Activated T-cell treated with anti-CD3 and anti-CD28 coated beads for 48 hours (primary cell): ENCODE measurements at places on chromosomes 11 and 22.
A peak's percentile ranks its signal among the peaks of the same experiment; 100 is the strongest.

- DNase-seq: no peak
These were observed 58.6 kb downstream of the BRD1 start for GRCh38 chr22:49768951-49769690.

- DNase-seq: peak; percentile 66
These were observed at the start of gene CYTH4 for GRCh38 chr22:37282385-37282677. Gene CYTH4, plus strand, starts transcription at chr22:37282508. Its CDS starts 62 bp downstream, at chr22:37282570.

GRCh38 chr11:45982656-45983470, 60.4 kb downstream of the LARGE2 start:
- DNase-seq: peak; percentile 21

DNA sequence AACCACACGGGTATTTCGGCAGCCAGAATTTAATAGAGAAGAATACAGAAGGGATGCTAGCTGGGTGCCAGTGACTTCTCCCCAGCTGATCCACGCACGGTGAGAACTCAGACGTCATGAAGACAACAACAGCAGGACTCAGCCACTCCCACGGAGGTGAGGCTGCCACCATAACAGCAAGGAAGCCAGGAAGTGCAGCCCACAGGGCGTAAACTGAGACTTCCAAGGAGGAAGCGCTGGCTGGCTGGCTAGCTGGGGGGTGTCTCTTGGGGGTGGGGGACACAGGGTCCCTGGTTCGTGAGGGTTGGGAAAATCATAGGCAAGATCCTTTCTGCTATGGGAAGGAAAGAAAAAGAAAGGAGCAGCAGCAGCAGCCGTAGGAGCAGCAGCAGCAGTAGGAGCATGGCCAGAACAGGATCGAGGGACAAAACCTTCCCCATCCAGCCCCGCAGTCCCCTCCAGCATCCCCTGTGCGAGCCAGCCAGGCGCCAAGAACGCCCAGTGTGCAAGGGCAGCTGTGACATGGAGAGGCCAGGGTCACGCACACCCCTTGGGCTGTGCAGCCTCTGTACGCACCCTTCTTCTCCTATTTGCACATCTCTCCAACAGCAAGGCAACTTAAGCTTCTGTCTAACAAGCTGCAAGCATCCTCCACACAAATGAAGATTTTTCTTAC, 49.6 kb upstream of the SHANK2 start:
- no peak for DNase-seq

DNA sequence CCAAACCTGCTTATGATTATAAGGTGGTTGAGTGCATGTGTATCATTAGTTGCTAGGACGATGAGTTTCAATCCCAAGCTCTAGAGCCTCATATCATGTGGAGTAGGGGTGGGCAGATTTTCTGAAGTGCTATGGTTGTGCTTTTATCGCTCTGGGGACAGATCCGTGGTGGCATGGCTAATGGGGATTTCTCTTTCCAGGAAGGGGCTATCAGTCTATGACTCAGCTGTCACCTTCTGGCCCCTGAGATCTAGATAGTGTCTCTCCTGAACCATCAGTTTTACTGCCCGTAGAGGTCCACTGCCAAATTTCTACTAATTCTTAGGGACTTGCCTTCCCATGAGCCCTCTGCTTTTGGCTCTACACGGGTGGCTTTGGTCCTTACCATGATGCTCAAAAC, 51.8 kb downstream of the FDX1 start:
- DNase-seq: no peak

GRCh38 chr22:48146426-48146825, 1384.0 kb downstream of the TBC1D22A start:
- no peak for DNase-seq

- no peak for DNase-seq
These were observed 224.5 kb upstream of the DDI1 start for GRCh38 chr11:103811870-103812455.

- no peak for DNase-seq
These were observed 93.7 kb upstream of the LDLRAD3 start for GRCh38 chr11:35850191-35850590.

DNA sequence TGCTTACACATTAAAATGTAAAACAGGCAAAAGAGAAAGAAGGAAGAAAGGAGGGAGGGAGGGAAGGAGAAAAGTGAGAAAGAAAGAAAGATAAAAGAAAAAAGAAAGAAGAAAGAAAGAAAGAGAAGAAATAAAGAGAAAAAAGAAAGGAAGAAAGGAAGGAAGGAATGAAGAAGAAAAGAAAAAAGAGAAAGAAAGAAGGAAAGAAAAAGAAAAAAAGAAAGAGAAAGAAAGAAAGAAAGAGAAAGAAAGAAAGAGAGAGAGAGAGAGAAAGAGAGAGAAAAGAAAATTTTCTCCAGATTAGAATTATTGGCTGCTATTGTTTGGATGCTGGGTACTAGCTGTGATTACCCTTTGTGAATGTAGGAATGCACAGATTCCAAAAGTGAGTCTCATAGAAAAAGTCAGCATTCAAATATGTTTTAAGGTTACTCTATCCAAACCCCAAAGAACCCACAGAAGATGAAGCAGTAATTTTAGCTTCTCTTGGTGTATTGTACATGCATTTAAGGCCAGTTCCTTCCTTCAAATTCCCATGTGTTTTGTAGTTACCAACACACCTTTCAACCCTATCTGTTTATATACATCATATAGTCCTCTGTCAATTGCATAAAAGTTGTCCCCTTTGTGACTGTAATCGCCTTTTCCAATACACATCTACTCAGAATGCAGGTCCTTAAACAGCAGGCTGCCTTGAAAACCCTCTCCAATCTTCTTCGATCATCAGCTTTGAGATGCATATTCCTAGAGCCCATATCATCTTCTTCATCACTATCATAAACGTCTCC, 789 bp upstream of the FAM111A start:
- no peak for DNase-seq

GRCh38 chr11:134488913-134489312, 76.9 kb upstream of the B3GAT1 start:
- no peak for DNase-seq

DNA sequence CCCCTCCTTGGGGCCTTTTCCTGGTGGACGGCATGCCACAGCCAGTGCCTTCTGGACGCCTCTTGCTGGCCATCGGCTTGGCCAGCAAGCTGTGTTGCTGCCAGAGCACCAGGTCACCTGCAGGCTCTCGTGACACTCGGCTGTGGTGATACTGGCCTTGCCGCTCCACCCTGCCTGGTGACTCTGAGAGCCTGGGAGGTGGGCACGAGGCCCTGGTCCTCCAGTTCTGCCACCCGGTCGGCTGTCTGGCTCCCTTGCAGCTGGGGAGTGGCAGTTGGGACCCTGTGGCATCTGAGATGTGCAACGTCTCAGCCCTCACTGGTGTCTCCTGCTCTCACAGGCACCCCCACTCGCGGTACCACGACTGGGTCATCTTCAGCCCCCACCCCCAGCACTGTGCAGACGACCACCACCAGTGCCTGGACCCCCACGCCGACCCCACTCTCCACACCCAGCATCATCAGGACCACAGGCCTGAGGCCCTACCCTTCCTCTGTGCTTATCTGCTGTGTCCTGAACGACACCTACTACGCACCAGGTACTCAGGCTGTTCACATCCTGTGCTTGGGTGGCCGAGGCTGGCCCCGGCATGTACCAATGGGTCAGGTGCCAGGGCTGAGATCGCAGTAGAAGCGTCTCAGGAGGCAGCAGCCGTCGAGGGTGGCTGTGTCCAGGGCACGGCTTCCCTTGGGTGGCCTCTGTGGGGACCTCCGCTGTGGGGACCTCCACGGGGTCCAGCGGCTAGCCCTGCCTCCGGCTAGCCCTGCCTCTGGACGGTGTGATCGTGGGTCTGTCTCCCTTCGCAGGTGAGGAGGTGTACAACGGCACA, 26.0 kb downstream of the MUC2 start:
- DNase-seq: no peak

DNA sequence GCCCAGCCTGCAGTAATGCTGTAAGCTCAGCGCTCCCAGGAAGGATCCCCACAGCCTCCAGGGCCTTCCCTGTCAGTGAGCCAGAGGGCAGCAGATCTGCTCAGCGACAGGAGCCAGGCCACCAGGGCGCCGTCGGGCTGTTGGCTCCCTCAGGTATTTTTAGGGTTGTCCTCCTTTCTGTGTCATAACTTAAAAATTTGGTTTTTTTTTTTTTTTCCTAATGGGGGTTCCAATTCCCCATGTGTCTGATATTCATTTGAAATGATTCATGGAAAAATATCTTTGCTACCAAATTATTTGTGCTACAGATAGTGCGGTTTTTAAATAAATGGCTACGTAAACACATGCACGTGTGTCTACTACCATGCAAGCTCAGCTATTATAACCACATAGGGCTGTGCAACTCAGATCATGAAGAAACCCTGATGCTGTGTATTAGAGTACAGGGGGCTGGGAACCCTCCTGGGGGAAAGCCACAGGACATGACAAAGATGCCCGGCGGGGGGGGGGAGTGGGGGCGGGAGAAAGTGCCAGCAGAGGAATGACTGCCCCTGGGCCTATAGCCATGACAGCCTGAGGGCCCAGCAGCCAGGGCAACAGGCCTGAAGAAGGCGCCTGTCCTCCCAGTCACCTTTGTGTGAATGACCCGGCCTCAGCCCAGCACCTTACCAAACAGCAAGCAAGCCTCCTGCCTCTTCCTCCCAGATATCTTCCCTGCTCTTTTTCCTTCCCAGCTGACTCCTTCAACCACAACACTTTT, 89.3 kb downstream of the NAT10 start:
- no peak for DNase-seq

GRCh38 chr11:71322861-71323582, 70.6 kb upstream of the SHANK2 start:
- DNase-seq: no peak

DNA sequence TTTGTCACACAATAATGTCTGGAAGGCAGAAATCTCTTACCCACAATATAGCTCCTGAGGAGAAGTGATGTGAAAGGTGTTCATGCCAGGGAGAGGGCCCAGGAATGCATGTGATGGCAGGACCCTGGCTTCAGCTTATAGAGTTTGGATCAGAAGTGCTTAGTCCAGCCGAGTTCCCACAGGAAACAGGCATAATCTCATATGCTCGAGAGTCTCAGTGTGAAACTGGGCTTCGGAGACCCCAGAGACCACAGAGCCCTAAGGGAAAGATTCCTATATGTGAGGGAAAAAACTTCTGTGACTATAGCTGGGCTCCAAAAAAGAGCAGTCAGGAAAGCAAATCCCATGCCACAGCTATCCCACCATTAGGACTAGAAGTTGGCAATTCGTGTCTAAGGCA, at the start of gene OR52N5:
Gene OR52N5 (minus strand): TSS at position 101 of the 400 bp plus-strand sequence. CDS start 4,721 bp downstream, outside the sequence.
- DNase-seq: no peak

- DNase-seq: no peak
These were observed 195.5 kb downstream of the ETS1 start for GRCh38 chr11:128391811-128392210.

GRCh38 chr11:98099371-98099770, 921.4 kb upstream of the CNTN5 start:
- DNase-seq: no peak

- DNase-seq: no peak
These were observed 57.9 kb downstream of the F2 start for GRCh38 chr11:46776878-46777277.

GRCh38 chr11:107669893-107670601, 41.8 kb downstream of the SLN start:
- no peak for DNase-seq

GRCh38 chr11:18193010-18193409, 20.4 kb downstream of the MRGPRX4 start:
- no peak for DNase-seq

- DNase-seq: no peak
These were observed 115.6 kb upstream of the PDGFD start for GRCh38 chr11:104279587-104279986.

DNA sequence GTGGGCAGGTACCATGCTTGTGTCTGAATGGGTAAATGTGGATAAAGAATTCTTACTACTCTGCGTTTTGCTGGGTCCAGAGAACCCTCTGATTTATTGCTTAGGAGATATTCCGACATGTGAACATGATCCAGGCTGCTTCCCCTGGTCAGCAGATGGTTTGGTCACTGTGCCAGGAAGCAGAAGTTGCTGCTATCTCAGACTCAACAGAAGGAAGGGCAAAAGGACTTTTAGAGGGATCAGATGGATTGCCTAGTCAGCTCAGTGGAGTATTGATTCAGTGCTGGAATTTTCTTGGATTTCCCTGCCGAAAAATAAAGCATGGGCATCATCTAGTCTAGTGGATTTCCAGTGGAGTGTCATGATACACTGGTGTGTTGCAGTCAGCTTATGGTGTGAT, 440.1 kb downstream of the NTM start:
- DNase-seq: no peak

GRCh38 chr11:18259259-18259658, 6.8 kb upstream of the SAA1 start:
- no peak for DNase-seq

DNA sequence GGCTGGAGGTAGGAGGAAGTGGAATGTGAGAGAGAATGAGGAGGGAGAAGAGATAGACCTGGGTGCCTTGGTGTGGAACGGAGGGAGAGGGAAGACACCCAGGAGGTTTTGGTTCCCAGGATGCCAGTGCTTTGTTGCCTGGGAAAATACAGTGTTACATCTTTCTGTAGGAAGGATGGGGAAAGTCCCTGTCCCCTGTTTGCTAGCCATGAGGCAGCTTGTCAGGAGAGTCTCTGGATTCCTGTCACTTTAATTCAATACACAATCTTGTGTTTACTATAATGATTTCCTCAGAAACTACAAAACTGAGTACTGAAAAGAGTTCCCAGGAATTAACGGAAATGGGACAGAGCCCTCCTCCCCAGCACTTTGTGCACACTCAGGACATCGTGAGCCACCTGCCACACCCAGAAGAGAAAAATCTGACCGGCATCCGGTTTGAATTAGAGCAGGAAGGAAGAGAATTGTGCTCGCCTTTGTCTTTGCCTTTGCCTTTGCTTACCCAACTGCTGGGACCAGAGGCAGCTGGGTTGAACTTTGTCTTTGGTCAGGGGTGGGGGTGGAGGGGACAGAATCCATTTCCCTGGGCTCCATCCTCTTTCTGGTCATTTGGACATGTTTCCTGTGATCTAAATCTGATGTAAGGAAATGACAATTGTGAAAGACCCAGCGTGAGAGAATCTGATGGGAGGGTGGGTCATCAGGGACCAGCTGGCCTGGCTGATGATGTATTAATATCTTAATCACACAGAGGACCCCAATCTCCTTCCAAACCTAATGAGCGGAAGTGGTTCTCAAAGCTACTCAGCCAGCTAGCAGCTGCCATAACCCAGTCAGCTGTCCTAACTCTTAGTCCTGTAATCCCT, 1.3 kb upstream of the LIMK2 start:
- DNase-seq: no peak

- DNase-seq: no peak
These were observed 468 bp downstream of the DDIAS start for GRCh38 chr11:82901922-82902485.
